ENCODE measurements at places on chromosomes 5 and 9.

DNA sequence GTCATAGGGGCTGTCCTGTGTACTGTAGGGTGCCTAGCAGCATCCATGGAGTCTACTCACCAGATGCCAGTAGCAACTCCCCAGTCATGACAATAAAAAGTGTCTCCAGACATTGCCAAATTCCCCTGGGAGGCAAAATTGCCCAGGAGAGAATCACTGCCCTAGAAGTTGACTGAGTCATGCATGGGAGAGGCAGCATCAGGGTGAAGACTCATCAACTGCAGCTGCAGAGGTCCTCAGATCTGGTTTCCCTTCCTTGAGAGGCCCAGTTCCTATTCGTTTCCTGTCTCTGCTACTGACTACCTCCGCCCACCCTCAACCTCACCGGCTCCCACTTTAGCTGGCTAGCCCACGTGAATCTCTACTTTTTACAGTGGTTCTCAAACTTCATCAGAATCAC is 88.6 kb upstream of the AGXT2 start:
- no peak for DNase-seq

DNA sequence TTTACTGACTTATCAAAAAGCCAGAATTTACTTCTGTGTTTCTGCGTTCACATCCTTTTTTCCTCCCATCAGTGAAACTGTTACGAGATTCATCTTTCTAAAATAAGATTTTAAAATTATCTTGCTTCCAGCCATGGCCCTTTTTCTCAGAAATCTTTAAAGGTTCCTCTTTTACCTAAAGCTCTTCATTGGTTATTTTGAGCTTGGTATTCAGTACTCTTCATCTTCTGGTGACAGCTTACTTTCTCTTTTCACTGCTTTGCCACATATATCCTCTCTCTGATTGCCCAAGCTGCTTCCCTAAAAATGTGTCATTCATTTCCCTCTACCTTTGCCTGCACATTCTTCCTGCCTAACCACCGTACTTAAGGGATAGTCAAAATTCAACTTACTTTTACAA is 32.3 kb downstream of the TGFBR1 start:
- no peak for DNase-seq

GRCh38 chr5:143402017-143402552 is 1.4 kb downstream of the NR3C1 start:
- no peak for DNase-seq

DNA sequence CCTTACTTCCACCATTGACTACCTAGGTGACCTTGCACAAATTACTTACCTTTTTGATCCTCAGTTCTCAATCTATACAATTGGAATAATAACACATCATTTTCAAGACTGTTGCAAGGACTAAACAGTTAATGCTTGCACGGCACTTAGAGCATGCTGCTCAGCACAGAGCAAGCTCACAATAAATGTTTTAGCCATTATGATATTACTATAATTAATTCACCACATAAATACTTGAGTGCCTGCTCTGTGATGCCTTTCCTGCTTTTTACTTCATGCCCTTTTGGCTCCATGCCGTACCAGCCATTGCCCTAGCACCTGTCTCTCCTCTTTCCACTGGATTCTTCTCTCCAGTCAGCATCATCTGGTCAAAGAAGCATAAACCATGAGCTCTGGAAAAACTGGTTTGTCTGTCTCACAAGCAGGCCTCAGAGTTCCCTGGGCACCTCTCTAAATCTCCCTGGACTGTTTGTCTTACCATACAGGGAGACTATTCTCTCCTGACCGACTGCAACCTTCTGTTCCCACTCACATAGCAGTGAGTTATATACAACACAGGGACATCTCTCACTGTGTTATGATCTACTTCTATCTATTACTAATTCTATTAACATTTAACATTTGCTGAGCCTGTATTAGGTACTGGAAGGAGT is 260.4 kb upstream of the ADRA1B start:
- DNase-seq: no peak

DNA sequence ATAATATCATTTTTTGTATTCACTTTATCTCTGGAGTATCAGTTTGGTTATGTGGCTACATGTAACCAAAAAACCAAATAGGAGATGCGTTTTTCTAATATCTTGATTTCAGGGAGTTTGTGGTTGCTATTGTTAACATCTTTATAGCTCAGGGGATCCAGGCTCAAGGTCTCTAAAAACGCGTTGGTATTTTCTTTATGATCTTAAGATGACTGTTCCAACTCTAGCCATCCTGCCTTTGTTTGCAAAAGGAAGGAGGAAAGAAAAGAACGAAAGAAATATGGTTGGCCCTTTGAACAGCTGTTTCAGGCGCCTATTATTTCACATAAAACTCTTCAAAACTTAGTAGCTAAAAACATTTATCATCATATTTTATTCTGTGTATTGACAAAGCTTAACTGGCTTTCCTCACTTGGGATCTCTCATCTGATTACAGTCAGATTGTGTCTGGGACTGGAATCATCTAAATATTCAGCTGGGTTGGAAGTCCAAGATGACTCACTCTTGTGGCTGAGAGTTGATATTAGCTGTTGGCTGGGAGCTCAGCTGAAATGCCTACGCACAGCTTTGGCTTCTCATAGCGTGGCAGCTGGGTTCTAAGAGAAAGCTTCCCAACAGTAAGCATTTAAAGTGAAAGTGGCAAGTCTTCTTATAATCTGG is 60.1 kb downstream of the FAM174A start:
- DNase-seq: no peak

DNA sequence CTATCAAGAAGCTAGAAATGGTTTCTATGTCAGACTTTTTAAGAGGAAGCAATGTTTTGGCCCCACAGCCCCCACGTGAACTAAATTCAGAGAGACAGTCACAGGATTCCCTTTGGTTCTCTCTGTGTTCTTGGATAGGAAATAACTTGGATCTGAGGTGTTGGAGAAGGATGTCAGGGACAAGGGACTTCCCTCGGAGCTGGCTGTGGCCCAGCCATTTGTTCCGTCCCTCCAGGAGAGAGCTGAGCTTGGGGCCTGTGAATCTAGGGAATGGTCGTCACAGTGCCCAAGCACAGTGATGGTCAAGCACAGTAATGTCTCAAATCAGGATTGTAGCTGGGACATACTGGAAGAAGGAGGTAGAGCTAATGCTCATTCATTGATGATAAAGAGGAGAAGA is 2.0 kb downstream of the C7 start:
- DNase-seq: no peak

DNA sequence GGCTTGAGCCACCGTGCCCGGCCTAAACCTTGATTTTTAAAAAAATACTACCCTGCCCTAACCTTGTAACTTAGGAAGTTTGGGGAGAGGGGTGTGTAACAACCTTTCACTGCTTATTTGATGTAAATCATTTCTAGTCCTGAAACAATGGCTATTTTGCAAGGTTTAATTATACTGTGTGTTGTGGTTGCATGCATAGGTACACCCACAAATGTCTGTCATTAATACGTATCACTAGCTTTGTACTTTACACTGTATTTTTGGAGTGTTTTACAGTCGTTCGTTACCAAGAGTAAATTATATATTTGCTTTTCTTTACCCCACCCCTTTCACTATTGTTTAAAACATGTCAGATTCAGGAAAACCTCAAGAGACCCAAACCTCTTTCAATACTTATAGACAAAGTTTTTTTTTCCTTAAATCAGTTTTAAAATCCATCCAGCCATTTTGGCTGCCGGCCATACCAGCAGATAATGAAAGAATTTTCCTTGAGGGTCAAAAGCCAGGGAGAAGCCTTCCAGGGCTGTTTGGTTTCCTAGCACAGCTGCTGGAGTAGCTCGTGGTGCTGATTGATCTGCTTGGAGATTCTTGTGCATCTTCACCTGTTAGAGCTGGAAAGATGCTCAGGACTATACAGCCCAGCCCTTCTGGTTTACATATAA is 50.7 kb downstream of the DOCK8 start:
- DNase-seq: no peak

DNA sequence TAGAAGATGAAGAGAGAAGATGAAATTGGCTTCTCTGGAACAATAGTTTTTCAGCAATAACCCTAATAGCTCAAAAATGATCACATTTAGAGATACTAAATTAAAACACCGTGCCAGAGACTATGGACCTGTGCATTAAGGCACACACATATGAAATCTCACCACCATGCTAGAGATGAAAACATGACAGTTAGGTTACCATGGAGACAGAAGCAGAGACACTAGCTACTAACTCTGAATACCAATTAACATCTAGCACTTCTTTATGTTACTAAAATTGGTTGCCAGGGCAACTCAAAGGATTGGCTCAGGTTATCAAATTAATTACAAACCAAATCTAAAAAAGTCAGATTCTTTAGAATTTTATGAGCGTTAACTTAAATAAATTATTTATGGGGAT is 337.7 kb downstream of the PLK2 start:
- no peak for DNase-seq

DNA sequence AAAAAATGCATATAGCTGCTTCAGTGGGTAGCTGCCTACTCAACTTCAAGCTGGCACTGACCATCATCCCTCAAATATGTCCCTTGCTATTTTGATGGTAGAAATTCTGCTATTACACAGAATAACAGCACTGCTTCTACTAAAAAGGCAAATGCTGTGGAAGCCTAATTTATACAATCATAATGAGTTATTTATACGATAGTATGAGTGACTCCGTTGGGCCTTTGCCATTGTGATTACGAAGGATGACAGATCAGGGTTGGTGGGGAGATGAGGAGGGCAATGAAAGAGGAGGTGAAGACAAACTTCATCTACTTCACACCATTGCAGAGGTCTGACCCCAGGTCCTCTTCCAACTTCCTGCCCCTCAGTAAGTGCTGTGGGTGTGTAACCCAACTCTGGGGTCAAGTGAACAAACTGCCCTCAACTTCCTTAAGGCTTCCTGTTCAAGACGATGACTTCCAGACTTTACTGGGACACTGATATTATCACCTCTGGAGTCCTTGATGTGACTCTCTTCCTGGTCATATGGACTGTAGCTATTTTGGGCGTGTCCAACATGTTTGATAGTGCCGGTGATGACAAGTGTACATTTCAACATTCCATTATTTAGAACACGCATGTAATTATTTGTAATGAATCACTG is 74.1 kb upstream of the RPS23 start:
- DNase-seq: no peak

GRCh38 chr5:352639-353611 is 31.4 kb downstream of the AHRR start:
- DNase-seq: no peak

GRCh38 chr5:82854956-82855355 is 222.2 kb downstream of the TMEM167A start:
- no peak for DNase-seq

DNA sequence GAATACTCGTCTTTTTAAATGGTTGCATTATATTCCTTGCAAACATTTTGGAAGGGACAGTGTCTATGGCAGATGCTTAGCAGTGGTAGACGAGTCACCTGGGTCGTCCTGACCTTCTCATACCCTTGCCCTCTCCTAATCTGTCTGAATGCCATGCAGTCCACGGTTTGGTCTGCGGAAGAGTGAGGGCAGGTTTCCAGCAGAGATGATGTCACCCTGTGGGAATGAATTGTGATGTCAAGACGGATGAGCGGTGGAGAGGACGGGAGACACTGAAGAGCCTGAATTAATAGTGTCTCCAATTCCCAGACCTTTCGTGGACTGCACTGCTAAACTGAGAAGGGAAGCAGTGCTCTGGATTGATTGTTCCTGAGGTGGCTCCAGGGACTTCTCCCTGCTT is 329.0 kb upstream of the PANK3 start:
- no peak for DNase-seq

DNA sequence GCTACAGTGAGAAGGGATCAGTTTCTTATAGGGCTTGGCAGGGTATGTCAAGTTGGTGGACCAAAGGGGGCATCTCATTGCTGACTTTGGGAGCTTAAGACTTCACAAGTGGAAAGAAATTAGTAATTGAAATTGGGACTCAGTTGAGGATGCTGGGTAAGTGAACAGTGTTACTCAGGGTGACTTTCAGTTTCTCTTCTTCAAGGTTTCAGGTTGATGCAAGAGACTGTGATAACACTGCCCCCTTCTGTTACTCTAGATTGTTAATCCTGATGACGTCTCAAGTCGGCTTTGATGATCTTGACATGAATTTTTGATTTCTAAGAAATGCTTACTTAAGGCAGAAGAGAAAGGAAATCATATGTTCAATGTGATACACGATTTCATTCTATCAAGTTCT is 21.3 kb downstream of the KCTD16 start:
- no peak for DNase-seq

- DNase-seq: no peak
Measured at GRCh38 chr5:40678460-40679147, 1.1 kb upstream of the PTGER4 start.

- no peak for DNase-seq
Measured at GRCh38 chr9:81072758-81073157, 616.6 kb downstream of the TLE1 start.

DNA sequence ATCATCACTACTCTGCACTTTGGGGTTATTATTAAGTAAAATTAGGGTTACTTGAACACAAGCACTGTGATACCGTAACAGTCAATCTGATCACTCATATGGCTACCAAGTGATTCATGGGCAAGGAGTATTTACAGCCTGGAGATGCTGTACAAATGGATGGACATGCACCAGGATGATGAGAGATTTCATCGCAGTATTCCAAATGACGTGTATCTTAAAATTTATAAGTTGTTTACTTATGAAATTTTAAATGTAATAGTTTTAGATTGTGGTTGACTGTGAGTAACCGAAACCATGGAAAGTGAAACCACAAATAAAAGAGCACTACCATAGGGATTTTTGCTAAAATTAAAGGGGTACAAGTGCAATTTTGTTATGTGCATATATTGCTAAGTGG is 462.2 kb upstream of the PTGER4 start:
- DNase-seq: no peak

GRCh38 chr9:68949271-68950000 is 64.5 kb downstream of the PRKACG start:
- no peak for DNase-seq

GRCh38 chr9:86047361-86047760 is 52.0 kb downstream of the GOLM1 start:
- no peak for DNase-seq

DNA sequence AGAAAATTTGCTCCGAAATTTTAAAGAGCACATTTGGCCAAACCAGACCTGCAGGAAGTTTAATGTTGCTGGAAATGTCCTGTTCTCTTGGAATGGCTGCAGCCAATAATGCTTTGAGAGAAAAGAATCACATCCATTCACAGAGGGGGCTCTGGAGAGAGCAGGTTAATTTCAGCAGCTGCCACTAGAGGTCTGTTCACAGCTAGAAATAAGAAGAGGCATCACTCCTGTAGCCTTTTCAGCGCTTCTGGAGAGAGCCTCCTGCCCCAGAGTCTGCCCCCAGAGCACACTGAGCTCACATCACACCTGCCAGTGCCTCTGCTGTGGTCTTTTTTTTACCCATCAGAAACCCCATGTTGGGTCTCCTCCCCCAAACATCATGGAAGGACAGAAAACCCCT is 124.8 kb upstream of the RAD23B start:
- DNase-seq: no peak

GRCh38 chr5:149426931-149427330 is 47.8 kb upstream of the IL17B start:
- DNase-seq: no peak

- DNase-seq: no peak
Measured at GRCh38 chr5:61228691-61229280, 66.5 kb upstream of the SMIM15 start.

GRCh38 chr5:94191604-94192003 is 426.8 kb downstream of the KIAA0825 start:
- DNase-seq: no peak

GRCh38 chr5:39979-40583 is 51.9 kb upstream of the PLEKHG4B start:
- no peak for DNase-seq

GRCh38 chr5:179400020-179400419 is 54.8 kb upstream of the ADAMTS2 start:
- no peak for DNase-seq
